NCI-H226 (cell line): ENCODE measurements at places on chromosomes 16 and 17.

GRCh38 chr16:23356941-23357340, 54.8 kb downstream of the SCNN1B start:
- DNase-seq, result no peak

DNA sequence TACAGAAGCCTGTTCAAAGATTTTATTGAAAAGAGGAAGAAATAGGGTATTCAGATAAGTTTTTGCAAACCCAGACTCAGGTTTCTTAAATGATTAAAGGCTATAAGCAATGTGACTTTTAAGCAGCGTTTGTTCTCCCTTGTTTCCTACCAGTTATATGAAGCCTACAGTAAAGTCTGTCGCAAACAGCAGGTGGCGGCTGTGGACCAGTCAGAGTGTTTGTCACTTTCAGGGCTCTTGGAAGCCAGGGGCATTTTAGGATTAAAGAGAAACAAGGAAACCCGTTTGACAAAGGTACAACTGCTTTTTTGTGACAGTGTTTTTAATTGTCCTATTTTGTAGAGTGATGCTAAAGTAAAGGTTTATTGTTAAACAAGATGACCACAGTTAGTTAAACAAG, 7.7 kb upstream of the RARA start:
- no peak for DNase-seq

DNA sequence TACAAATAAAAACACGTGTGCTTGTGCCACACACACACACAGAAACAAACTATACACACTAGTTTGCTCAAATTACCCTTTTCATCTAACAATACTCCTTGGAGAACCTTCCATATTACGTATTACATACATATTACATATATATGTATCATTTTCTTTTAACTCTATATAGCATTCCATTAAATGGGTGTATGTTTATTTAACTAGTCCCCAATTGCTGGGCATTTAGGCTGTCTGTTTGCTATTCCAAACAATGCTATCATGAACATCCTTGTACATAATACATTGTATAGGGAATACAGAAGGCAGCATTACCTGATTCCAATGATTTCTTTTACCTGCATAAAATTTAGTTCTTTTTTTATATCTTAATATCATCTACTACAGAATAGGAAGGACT, 73.1 kb downstream of the SKAP1 start:
- no peak for DNase-seq

GRCh38 chr16:18948372-18949020, 22.3 kb upstream of the SMG1 start:
- DNase-seq, result no peak

DNA sequence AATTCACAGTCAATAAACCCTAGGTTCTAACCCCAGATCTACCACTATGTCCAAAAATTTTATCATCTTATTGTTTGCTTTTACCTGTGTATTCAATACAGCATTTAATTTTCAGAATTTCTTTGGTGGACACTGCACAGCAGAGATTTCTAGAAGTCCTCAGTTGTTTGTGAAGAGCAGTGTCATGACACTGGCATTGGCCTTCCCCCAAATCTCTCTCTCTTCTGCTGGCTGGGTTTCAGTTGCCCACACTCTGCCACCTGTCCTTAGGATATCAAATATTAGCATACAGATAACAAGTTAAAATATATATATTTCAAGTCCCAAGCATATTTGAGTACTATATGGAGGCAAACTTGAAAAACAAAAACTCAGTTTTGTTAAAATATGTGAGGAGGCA, 2.0 kb upstream of the THUMPD1 start:
- DNase-seq, result no peak

- no peak for DNase-seq
Observed at GRCh38 chr16:29256501-29256981, 150.0 kb downstream of the NPIPB11 start.

- DNase-seq, result peak; percentile 93
Observed at GRCh38 chr17:2954898-2955445, 108.4 kb downstream of the OR1D5 start.

DNA sequence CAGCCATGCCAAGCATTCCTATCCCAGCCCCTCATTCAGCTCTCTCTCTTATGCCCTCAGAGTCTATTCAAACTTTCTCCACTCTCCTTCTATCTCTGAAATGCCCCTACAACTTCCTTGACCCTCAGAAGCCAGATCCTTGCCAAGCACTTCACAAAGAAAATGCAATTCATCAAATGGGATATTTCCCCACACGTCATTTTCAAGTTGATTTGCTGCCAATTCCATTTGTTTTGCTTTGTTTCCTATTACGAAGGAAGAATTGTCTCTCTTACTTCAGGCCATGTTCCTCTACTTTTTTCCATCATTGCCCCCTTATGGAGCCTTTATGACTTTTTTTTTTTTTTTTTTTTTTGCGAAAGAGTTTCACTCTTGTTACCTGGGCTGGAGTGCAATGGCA, 9.2 kb upstream of the ALOX12 start:
- DNase-seq, result no peak

DNA sequence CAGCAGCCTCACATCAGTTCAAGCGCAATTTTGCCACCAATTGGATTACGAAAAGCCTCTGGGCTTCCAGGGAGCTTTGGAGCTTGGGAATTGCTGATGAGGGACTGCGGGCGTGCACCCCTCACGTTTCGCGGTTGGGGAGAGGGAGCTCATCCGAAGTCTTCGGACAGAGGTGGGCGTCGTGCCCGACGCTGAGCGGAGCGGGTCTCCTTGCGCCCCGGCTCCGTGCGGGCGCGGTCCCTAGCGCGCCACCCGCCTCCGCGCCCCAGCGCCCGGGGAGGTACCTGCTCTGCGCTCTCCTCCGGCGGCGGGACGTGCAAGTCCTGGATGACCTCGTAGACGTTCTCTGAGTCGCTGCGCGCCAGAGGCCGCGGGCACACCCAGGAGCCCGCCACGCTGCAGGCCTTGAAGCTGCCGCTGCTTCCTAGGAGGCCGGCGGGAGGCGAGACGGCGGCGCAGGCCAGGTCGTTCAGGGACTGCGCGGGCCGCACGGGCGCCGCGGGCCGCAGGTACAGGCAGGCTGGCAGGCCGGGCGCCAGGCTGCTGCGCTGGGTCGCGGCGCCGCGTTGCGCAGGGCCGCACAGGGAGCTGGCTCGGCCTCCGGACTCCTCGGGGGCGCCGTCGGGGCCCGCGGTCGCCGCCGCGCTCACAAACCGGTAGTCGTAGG, 3.2 kb downstream of the ARHGAP27 start:
- no peak for DNase-seq

DNA sequence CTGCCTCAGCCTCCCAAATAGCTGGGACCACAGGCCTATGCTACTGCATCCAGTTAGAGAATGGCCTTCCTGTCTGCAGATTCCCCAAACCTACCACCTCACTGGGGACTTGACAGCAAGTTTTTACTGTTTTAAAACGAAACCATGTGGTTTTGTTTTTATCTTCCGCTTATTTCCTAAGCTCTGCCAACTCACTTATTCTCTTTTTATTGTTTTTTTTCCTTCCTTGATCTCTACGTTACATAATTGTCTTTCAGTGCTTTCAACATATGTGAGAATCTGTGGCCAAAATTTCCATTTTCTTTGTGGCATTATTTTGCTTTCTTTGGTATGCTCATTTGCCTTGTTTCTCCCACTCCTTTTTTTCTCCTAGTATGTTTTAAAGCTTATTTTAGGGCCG, 14.6 kb upstream of the SLC38A7 start:
- DNase-seq, result no peak

DNA sequence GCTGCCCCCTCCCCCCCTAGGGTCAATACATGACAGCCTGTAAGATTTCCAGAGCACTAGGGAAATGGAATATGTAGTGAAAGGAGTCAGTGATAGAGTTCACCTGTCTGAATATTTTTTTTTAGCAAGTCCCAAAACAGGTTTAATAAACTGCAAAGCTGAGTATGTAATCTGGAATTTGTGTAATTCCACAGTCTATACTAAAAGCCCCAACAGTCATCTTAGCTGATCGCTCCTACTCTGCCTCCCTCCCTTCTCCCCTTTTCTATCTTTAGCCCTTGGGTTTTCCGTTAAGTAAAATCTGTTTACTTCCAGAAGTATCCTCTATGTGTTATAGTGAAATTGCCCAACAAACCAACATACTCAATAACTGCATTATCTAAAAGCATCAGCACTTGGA, 3.5 kb downstream of the CDH13 start:
- no peak for DNase-seq

GRCh38 chr16:31118223-31119155, 1.0 kb downstream of the KAT8 start:
- DNase-seq, result peak; percentile 79

GRCh38 chr16:88662222-88662842, 559 bp downstream of the MVD start:
- no peak for DNase-seq

GRCh38 chr16:57175896-57176295, 9.9 kb downstream of the PSME3IP1 start:
- no peak for DNase-seq

- no peak for DNase-seq
Observed at GRCh38 chr17:19723964-19724363, 7.6 kb upstream of the SLC47A2 start.

DNA sequence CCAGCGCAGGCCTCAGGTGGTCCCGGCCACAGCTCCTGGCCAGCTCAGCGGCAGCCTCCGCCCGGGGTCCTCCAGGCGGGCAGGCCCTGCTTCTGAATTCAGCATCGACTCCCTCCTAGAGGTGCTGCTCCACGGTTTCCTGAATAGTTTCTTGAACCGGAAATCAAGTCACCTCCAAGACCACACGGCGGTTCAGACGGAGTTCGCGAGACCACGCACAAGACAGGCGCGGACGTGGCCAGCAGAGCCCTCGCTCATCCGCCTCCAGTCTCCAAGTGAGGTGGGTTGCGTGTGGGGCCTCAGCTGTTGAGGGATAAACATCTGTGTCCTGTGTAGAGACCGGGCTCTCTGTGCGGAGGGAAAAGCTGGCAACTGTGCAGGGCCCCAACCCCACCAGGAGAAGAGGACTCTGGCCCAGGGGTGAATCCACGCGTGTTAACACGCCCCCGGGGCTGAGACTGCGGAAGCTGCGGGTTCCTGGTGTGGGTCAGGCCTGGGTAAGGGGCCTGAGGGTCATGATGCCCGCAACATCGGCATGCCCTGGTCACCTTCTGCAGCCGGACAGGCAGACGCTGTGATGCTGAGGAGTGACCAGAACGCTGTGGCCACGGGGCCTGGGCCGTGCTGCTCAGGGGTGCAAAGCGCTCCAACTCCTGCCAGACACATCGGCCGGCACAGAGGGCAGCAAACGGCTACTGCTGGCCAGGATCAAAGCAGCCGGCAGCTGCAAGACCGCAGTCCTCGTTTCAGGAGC, 55.0 kb upstream of the METRNL start:
- DNase-seq, result no peak

GRCh38 chr17:57920916-57921703, 34.1 kb downstream of the CUEDC1 start:
- DNase-seq, result peak; percentile 6

DNA sequence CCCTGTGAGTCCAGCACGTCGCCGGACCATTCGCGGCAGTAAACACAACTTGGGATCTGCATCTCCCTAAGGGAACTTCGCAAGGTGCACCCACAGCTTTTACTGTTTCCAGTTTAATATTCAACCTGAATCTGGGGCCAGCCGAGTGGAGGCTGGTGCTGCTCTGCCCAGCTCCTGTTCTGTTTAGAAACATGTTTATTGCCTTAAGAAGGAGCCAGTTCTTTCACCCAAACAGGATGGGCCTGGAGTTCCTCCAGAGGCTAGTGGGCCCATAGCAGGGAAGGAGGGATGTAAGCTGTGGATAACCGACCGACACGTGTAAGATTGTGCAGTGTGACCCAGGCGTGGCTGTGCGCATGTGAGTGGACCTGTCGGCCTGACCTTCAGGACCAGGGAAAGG, 17.4 kb downstream of the TBC1D24 start:
- DNase-seq, result no peak

DNA sequence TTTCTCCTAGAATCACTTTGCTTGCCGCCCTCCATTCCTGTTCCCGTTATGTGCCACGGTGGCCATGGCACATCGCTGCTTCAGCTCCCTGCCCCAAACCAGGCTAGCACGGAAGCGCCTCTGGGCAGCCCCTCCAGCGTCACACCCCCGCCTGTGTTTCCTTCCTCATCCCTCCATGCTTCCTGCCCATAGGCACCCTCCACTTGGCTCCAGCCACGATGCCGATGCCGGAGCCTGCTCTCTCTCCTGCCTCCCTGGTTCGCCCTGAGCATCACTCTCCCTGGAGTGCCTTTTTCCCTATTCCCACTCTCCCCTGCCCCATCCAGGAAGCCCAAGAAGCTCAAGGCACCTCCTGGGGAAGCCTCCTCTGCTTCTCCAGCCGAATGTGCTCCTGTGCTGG, 3.2 kb upstream of the ARHGAP23 start:
- DNase-seq, result no peak

- DNase-seq, result no peak
Observed at GRCh38 chr16:75818491-75818890, 92.2 kb upstream of the CPHXL start.

- no peak for DNase-seq
Observed at GRCh38 chr16:70582280-70582978, 58.8 kb downstream of the SF3B3 start.

DNA sequence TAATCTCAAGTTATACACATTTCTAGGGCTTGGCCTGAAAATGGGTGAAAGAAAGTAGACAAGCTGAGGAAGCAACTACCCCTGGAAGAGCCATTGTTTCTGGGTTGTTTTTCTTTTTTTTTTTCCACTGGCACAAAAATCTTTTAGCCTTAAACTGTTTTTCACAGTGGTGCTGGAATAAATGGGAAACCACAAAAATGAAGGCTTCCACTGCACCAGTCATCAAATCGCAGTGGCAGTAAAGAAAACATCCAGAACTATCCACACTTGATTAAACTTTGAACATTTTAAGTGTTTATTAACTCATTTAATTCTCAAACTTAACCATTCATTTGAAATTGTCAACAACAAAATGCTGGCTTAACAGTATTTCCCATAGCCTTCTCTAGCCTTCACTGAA, 14.3 kb downstream of the CMTM4 start:
- no peak for DNase-seq

GRCh38 chr17:3502466-3502865, 26.7 kb downstream of the ASPA start:
- DNase-seq, result no peak

DNA sequence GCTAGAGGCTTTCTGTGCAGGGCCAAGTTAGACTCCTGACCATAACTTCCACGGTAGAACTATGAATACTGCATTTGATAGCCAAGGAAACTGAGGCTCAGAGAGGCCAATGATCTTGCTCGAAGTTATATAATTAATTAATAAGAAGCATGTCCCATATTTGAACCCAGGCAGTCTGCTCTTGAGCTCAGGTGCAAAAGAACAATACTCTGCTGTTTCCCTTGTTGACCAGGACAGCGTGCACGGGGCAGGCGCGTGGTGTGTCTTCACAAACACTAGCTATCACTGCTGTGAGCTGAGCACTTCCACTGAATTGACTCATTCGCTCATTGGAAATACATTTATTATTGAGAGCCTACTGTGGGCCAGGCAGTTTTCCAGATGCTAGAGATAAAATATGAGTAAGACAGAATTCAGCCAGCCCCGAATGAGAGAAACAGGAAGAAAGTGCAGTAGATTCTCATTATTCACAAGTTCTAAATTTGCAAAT, 1.6 kb downstream of the CHD9 start:
- no peak for DNase-seq

- DNase-seq, result peak; percentile 70
Observed at GRCh38 chr16:10738231-10739077, 5.2 kb upstream of the NUBP1 start.
